ENCODE measurements at places on chromosomes 6 and 20.
A peak's percentile ranks its signal among the peaks of the same experiment; 100 is the strongest.

DNA sequence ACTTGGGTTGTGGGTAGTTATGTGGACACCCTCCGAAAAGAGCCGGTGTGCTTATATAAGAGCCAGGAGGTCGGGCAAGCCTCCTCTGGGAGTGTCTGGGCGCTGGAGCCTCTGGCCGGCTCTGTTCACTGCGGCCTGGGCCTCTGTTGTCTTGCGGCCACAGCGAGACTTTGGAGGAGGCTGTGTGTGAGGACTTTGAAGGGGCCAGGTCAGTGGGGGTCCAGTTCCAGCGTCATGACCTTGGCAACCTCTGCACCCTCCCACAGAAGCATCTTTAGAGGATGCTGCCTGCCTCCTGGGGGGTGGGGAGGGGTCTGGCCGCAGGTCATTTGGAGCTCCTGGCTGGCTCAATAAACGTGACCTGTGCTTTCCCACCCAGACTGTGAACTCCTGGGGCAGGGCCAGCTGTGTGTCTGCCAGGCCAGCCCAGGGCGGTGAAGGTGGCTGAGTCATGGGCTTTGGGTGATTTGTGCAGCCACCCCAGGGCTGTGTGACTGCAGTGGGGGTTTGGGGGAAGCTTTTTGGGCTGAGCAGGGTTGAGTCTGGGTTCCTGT is 1.2 kb downstream of the TCEA2 start:
- peak; percentile 72 for DNase-seq

DNA sequence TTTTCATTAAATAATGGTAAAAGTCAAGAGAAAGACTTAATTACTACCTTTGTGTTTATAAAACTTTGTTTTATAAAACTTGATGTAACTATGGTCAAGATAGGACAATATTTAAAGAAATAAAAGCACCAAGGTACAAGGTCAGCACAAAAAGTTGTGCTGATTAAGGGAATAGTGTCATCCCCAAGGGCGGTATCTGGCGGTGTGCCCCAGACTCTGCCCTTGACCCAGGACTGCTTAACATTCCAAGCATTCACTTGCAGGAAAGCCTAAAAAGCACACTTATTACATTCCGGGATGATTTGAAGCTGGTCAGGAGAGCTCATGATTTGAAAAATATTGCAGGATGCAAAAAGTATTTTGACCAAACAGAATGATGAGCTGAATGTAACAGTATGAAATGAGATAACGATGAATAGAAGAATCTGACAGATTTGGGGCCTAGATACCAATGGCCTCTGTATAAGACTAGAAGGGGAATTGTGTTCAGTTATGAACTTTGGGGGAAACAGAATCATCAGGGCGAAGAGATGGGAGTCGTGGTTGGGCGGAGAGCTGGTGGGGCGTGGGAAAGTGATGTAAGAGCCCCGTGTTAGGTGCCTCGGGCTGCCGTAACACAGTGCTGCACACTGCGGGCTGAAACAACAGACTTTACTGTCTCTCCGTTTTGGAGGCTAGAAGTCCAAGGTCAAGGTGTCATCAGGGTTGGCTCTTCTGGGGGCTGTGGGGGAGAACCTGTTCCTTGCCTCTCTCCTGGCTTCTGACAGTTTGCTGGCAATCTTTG is 77.2 kb downstream of the CDC5L start:
- peak; percentile 43 for DNase-seq

DNA sequence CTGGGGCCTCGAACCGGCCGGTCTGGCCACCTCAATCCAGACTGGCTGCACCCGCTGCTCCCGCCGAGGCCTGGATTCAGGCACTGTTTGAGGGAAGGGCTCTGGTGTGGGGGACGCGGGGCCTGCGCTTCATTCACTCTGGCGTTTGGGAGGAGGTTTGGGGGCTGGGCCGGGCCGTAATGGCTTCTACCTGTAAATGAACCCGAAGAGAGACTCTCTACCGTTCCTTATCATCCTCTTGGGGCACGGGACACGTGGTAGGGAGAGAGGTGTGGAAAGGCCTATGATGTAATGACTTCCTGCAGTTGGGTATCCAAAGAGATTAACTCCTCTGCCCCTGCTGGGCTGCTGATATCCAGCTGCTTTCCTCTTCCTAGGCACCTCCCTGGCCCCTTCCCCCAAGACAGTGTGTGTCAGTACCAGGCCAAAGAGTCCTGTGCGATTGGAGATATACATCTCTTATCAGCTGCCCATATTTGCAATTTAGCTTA is 1.8 kb downstream of the FOXO3 start:
- DNase-seq = peak; percentile 94

GRCh38 chr6:20044883-20045282 is 167.4 kb downstream of the MBOAT1 start:
- no peak for DNase-seq

GRCh38 chr6:44806656-44807055 is 419.1 kb downstream of the CDC5L start:
- no peak for DNase-seq

- DNase-seq = peak; percentile 73
Observed at GRCh38 chr6:2971420-2972218, at the start of gene SERPINB6. Gene SERPINB6 (minus strand): TSS chr6:2971567. CDS start chr6:2959332, 12,235 bp downstream.
